ENCODE measurements at places on chromosomes 7 and 10. TPM values are rescaled to one million over a fixed set of nuclear protein-coding genes. Genes with fewer than 3 reads are reported as not detected.
A peak's percentile ranks its signal among the peaks of the same experiment; 100 is the strongest.

- H3K36me3 ChIP-seq = no peaks in the 10 kb centered on the region
- no peaks in the 10 kb centered on the region for H3K4me1 ChIP-seq
- DNase-seq = no peak
- H3K27ac ChIP-seq = no peak overlapping the region
- no peaks in the 10 kb centered on the region for H3K27me3 ChIP-seq
- no peak overlapping the region for H3K4me3 ChIP-seq
Observed at GRCh38 chr7:54161621-54162020, 380.6 kb upstream of the VSTM2A start.

GRCh38 chr10:104254493-104255310 lies at the start of gene GSTO1:
Gene GSTO1 (plus strand): TSS chr10:104254892. CDS start chr10:104254929, 37 bp downstream.
- peak within 1 kb of the TSS; percentile 97 for H3K27ac ChIP-seq
- peak within 1 kb of the TSS; percentile 95 for H3K4me3 ChIP-seq
- H3K4me1 ChIP-seq = peaks cover 39% of the 10 kb centered on the region
- peak; percentile 95 for DNase-seq
- peaks cover 24% of the 10 kb centered on the region for H3K36me3 ChIP-seq

- no peak for DNase-seq
- H3K36me3 ChIP-seq = no peaks in the 10 kb centered on the region
- no peaks in the 10 kb centered on the region for H3K4me1 ChIP-seq
- no peak overlapping the region for H3K27ac ChIP-seq
- no peak overlapping the region for H3K4me3 ChIP-seq
Observed at GRCh38 chr7:135109976-135110375, 37.9 kb upstream of the TMEM140 start.

GRCh38 chr7:94529516-94529915 lies 19.9 kb downstream of the CASD1 start:
- H3K27ac ChIP-seq = no peak overlapping the region
- DNase-seq = no peak
- no peak overlapping the region for H3K4me3 ChIP-seq
- H3K36me3 ChIP-seq = peaks cover 36% of the 10 kb centered on the region

DNA sequence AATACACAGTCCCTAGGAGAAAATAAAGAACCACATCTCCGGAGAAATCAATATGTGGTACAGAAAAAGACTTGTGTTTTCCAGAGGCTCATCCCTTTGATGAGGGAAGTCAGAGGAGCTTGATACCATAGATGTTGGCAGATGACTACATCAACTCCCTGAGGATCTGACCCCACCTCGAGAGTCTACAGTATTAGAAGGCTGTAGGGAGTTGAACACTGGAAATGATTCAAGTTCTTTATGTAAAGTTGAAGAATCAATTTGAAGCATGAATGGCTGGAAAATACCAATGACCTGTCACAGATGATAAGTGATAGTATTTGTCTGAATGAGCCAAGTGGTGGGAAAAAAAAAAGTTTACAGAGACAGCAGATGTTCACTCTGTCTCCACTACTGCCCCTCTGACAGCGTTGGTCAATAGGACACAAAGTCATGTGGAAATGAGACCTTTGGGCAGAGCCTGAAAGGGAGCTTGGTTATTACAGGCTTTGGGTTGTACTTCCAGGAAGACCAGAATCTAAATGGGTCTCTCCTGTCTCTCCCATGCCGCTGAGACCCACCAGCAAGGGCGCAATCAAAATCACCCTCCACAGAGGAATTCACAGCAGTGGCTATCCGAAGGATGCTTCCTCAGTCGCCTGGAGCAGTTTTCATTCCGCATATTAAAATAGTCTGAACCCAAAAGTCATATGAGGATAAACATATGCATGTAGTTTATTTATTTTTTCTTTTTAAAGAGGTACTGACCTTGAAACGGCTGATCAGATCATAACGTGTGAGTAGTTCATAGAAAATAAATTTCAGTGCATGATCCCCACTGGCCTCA lies 185.7 kb downstream of the PPP1R17 start:
- H3K4me3 ChIP-seq = no peak overlapping the region
- DNase-seq = no peak
- H3K27ac ChIP-seq = no peak overlapping the region
- H3K4me1 ChIP-seq = no peaks in the 10 kb centered on the region
- no peaks in the 10 kb centered on the region for H3K36me3 ChIP-seq

DNA sequence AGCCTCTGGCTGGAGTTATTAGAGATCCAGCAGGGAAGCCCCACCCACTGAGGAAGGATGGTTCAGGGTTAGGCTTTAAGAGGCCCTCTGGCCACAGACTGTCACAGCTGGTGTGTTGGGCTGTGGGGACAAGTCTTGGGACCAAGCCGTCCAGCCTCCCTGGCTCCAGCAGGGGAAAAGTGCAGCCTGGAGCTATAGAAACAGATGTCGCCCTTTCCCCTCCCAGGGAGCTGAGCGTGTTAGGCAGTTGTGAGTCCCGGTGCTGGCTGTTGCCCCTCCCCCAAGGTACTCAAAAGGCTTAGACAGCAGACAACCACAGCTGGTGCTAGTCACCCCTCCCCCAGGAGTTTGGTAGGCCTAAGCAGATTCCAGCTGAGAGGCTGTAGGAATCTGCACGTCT lies 143.4 kb downstream of the TMEM168 start:
- H3K4me3 ChIP-seq = no peak overlapping the region
- no peaks in the 10 kb centered on the region for H3K36me3 ChIP-seq
- no peaks in the 10 kb centered on the region for H3K27me3 ChIP-seq
- H3K4me1 ChIP-seq = no peaks in the 10 kb centered on the region

DNA sequence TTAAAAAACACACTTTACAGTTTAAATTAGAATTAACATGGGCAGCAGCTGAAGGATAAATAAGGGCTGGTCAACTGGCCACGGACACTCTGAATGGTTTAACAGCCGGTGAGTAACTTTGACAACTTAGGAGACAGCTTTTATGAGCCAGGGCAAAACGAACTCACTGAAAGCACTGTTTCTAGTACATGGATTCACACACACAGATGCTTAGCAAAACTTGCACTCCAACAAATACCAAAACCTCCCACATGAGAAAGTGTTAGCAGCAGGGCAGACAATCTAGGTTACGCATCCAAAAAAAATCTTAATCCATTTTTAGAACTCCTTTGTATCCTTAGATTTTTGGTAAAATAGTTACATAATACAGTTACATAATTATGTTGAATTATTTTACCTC lies 486.4 kb downstream of the PHTF2 start:
- H3K4me1 ChIP-seq = peaks cover 16% of the 10 kb centered on the region
- no peak overlapping the region for H3K27ac ChIP-seq
- no peaks in the 10 kb centered on the region for H3K27me3 ChIP-seq
- no peaks in the 10 kb centered on the region for H3K36me3 ChIP-seq
- DNase-seq = no peak
- no peak overlapping the region for H3K4me3 ChIP-seq

Gene TMEM140
- 13.0 TPM for total RNA-seq

Gene EPHB6
- total RNA-seq = 10.5 TPM

Gene ASAH2
- 1.1 TPM for total RNA-seq

Gene C10orf67
- not detected for total RNA-seq

Gene PPP1R17
- not detected for total RNA-seq

Gene EIF4H
- 212 TPM for total RNA-seq

Data from esophagus muscularis mucosa (tissue), 4 donors.